ENCODE measurements at places on chromosomes 13 and 19.

GRCh38 chr13:29196409-29197074 is 376.4 kb downstream of the MTUS2 start:
- no peak for DNase-seq

DNA sequence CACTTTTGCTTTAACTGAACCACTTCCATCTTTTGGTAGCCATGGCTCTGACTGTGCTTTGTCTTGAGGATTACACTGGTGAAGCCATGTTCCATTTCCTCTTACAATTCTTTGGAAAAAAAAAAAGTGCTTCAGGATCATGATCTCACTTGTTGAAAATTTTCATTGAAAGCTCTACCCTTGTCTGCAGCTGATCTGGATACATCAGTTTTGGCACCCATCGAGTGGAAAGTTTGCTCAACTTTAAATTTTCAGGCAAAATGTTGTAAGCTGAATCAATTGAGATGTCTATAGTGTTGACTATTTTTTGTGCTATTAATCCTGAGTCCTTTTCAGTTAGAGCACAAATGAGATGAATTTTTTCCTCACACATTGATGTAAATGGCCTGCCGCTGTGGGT is 48.3 kb upstream of the RFXAP start:
- DNase-seq = no peak

- DNase-seq = peak; percentile 69
Observed at GRCh38 chr13:112056284-112056727, 10.6 kb upstream of the SOX1 start.

GRCh38 chr19:7153022-7153421 is 83.5 kb downstream of the ZNF557 start:
- DNase-seq = no peak

- DNase-seq = no peak
Observed at GRCh38 chr13:39960191-39960590, 304.7 kb downstream of the COG6 start.

DNA sequence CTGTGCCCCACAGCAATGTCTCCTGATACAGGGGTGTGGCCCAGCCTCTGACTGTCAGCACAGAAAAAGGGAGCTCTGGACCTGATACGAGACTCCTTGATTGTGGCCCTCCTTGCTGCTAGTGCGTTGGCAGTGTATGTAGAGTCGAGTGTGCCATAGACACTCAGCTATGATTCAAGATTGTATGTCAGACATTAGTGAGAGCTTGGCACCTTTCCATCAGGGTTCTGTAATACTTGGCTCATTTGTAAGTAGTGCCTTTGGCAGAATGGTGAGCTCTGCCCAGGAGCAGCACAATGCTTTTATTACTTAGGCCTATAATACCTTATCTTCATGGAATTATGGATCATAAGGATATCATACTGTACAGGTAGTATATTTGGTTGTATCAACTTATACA is 83.4 kb downstream of the ATP8A2 start:
- DNase-seq = peak; percentile 39

DNA sequence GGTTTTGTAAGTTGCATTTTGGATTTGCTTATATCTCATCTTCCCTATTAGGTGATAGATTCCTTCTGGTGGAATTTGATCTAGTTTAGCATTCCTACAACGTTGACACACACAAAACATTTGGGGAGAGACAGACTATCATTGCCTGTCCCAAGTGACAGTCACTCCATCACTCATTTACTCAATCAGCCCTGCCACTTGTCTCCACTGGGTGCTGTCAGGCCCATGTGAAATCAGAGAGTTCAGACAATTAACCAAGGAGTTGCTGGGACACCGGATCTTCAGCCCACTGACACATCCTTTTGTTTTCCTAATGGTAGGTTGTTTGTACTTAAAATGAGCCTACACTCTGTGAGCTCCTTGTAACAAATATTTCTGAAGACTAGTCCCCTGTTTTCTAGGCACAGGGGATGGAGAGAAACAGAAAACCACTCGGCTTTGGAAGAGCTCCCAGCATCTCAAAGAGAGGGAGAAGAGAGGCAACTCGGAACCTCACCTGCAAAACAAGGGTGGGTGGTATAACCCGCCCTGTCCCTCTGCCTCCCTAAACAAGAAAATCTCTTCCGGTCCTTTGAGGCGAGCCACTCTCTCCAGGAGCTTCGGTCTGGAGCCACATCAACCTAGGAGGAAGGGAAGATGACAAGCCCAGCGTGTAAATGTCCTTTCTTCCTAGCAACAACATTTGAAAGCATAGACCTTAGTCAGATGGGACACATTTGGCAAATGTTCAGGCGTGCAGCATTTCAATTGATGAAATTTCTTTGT is 440.9 kb upstream of the KLF12 start:
- DNase-seq = no peak

DNA sequence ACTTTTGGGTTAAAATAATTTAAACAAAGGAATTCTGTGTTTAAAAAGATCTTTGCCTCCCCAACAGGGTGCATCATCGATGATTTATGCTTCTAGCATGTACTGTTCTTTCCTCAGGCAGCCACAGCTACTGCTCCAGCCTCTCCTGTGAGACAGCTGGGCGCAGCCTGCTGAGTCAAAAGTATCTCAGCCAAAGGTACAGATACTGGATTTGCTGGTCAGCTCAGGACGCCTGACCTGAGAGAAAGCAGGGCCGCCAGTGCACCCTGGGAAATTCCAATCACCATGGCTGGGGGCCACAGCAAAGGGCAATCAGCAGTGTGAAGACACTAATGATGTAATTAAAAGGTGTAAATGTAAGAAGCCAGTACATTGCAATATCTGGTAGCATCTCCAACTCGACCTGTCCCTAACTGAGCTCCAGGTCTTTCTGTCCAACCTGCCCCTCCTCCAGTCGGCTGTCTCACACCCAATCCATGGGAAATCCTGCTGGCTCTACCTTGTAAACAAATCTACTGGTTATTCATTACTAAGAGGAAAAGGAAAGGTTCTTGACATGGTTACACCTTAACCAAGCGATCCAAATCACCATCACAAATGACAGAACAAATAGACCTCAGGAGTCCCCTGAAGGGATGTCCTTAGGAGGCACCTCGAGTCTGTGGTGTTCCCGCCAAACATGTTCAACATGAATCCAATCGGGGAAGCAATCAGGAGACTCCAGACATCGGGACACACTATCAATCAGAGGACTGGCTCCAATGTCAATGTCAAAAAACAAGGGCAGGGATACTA is 7.3 kb downstream of the OPA3 start:
- DNase-seq = no peak

DNA sequence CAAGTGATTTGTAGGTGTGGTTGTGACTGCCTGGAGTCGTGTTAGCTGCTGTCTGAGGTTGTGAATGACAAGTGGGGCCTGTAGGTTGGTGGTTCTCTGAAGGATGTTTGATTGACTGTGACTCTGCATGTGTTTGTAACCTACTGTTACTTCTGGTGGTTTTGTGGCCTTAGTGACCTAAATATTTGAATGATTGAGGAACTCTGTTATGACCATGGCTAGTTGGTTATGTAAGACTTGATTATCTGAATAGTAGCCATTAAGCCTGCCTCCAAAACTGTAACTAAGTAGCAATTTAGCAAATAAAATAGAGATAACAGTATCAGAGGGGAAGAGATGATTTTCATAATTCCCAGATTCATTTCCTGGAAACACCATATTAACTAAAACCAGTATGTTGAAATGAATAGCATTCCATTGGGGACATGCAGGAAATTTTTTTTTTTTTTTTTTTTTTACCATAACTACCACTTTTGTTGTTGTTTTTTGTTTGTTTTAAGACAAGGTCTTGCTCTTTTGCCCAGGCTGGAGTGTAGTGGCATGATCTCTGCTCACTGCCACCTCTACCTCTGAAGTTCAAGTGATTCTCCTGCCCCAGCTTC is 865 bp downstream of the ZNF382 start:
- no peak for DNase-seq

DNA sequence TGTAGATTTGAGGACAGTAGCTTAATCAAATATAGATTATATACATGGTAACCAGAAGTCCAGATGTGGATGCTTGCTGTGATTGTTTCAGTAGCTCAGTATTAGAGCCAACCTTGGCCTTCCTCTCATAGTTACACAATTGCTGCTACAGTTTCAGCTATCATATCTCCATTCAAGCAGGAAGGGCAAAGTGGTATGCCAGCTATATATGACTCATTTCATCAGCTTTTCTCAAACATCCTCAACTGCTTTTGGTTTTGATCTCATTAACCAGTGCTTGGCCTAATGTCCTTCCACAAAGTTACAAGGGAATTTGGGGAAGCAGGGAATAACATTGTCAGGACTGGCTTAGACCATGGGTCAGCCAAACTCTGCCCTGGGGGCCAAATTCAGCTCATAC is 73.0 kb upstream of the MAB21L1 start:
- no peak for DNase-seq

DNA sequence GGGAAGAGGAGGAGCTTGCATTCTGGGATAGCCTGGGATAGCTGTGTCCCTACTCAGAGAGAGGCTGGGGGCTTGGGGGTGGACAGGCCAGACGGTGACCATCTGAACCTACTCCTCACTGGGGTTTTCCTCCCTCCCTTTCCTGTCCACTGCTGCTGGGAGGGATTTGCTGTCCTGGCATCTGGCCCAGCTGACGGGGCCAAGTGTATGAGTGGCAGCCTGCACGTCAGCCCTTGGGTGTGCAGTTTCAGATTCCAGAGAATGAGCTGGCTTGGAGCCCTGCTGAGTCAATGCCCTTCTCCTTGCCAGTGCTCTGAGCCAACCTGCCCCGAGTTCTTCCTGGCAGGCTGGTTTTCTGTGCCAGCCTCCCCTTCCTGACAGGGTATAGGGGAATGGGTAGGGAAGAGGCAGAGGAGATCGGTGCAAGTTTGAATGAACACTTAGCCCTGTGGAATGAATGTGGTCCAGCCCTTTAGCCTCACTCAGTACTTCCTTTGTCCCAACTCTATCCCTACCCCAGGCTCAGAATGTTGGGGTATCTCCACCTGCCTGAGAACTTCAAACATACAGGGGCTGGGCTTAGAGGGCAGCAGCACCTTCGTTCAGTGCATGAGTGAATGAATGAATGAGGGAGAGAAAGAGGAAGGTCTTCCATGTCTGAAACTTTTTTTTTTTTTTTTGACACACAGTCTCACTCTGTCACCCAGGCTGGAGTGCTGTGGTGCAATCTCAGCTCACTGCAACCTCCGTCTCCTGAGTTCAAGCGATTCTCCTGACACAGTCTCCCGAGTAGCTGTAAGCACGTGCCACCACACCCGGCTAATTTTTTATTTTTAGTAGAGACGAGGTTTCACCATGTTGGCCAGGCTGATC is 1.8 kb upstream of the ANGPTL4 start:
- peak; percentile 48 for DNase-seq

DNA sequence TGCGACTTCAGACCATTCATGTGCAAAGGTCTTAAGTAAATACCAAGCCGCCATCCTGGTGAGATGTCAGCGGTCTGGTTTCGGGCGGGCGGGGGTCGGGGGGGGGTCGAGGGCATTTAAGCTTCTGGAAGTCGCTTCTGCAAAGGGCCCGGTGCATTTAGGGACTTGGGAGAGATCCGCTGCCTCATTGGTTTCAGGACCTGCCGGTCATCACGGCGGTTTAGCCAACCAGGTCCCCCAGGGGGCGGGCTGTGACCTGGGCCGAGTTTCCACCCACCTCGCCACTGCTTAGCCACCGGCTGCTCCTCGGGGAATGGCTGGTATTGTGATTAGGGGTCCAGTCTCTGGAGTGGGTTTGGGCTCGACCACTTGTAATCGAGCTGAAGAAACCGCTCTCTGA is 7.8 kb downstream of the ANKLE1 start:
- no peak for DNase-seq

- DNase-seq = no peak
Observed at GRCh38 chr13:88701551-88701950, 1030.4 kb downstream of the SLITRK5 start.

GRCh38 chr13:98374750-98375149 is 197.7 kb upstream of the RNF113B start:
- DNase-seq = no peak

- no peak for DNase-seq
Observed at GRCh38 chr13:110607675-110608224, 7.6 kb upstream of the NAXD start.

DNA sequence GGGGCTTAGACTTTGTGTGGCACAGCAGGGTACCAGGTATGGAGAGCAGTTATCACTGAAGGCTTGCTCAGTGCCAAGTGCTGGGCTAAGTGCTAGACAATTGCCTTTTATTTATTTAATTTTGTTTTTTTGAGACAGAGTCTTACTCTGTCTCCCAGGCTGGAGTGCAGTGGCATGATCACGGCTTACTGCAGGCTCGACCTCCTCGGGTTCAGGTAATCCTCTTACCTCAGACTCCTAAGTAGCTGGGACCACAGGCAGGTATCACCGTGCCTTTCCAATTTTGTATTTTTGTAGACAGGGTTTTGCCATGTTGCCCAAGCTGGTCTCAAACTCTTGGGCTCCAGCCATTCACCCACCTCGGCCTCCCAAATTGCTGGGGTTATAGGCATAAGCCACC is 256.9 kb downstream of the ZNF536 start:
- DNase-seq = no peak

GRCh38 chr13:29963089-29963488 is 112.7 kb upstream of the UBL3 start:
- no peak for DNase-seq

GRCh38 chr19:45922281-45922680 is 7.7 kb upstream of the NANOS2 start:
- DNase-seq = no peak

DNA sequence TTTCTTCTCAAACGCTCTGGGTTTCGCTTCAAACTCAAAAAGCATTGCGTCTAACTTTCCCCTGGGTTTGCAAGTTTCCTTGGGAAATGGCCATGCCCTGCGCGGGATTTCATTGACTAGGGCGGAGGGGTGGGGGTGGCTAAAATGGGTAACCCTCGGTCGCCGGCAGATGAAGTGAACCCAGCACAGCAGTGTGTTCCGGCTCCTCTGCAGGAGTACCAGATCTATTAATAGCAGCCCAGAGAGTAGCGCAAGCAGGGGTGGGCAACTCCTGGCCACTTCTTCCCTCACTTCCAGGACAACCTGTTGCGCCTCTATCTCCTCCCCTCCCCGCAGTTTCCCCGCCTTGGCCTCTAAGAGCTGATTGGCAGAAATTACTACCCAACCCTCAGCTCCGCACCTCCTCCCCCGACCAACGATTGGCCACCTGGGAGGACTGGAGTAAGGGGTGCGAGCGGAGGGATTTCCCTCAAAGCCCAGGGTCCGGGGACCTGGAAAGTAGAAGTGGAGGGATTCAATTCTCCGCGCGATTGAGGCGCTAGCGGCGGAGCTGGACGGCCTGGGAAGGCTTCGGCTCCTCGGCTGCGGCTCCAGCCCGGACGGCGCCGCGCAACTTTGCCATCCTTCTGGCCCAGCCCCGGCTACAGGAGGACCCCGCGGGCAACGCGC is at the start of gene FREM2:
FREM2 (plus strand) TSS at position 501 of the 669 bp plus-strand sequence. CDS start 268 bp downstream, outside the sequence.
- peak; percentile 86 for DNase-seq
